ENCODE measurements at places on chromosomes 1 and 21. TPM values are rescaled to one million over a fixed set of nuclear protein-coding genes. Genes with fewer than 3 reads are reported as not detected.

Gene C1orf105
- total RNA-seq: not detected

Gene MTMR11
- total RNA-seq: 2.9 TPM

DNA sequence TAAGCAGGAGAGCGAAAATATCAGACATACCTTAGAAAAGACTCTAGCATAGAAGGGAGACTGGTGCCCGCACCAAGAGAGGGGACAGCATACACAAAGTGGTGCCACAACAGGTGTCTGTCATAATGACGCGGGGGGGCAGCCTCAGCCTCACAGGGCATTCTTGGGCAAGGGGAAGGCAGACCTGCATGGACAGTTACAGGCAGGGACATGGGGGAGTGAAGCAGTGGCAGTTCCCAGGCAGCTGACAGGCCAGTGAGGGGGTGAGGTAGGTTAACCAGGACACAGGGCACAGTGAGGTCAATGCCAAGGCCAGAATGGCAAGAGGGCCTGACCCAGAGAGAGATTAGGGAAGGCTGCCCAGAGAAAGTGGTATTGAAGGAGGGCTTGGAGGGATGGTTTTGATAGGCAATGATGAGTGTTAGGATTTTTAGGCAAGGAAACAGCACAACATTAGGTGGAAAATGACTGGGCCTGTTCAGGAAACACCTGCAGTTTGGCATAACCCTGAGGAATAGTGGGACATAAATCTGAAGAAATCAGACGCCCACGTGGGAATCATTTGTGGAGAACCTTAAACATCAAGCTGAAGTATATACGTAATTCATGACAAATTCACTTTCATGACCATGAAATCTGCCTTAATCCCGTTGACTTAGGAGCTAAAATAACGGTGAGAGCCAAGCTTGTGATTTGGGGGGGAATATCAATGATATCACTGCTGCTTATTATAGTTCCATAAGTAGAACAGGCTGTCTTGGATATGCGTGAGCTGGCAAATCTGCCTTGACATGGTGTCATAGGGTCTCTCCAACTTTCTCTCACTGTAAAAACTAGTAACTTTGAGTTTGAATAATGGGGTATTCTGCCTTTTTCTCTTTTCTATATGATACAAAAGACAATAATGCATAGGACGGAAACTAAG, 8.9 kb downstream of the PTPN14 start:
- no peak for DNase-seq

DNA sequence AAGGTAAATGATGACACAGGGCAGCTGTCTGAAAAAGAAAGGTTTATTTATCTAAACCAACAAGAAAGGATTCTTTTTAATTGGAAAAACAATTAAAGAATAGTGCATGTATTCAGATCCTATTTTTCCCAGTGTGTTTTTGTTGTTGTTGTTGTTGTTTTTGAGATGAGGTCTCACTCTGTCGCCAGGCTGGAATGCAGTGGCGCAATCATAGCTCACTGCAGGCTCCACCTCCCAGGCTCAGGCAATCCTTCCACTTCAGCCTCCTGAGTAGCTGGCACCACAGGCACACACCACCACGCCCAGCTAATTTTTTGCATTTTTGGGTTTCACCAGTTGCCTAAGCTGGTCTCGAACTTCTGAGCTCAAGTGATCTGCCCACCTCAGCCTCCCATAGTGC, 22.1 kb downstream of the NEK2 start:
- no peak for DNase-seq

- DNase-seq: no peak
Measured at GRCh38 chr1:95534985-95535384, 301.0 kb downstream of the RWDD3 start.

GRCh38 chr1:245807306-245807705, 652.5 kb downstream of the KIF26B start:
- DNase-seq: peak; percentile 12

Gene KCNA3
- total RNA-seq: 30.3 TPM

Gene DMRTA2
- total RNA-seq: not detected

Gene PBX1
- 3.5 TPM for total RNA-seq

- no peak for DNase-seq
Measured at GRCh38 chr1:59703226-59703917, 111.4 kb upstream of the HOOK1 start.

Gene E2F2
- total RNA-seq: 3.9 TPM

Gene COL24A1
- 0.20 TPM for total RNA-seq

DNA sequence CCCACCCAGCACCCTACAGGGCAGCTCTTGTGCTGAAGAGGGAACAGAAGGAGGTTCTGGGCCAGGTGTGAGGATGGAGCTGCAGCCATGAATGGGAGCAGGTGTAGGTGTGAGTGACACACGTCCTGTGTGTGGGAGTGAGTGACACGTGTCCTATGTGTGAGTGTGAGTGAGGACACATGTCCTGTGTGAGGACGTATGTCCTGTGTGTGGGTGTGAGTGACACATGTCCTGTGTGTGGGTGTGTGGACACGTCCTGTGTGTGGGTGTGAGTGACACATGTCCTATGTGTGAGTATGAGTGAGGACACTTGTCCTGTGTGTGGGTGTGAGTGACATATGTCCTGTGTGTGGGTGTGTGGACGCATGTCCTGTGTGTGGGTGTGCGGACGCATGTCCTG, 26.4 kb downstream of the MEGF6 start:
- no peak for DNase-seq

GRCh38 chr1:215844777-215845176, 277.7 kb downstream of the KCTD3 start:
- no peak for DNase-seq

All from natural killer cell (primary cell).